ENCODE measurements at places on chromosomes 7 and 10.

- peak overlapping the region; percentile 80 for H3K4me3 ChIP-seq
- H3K36me3 ChIP-seq: peaks cover 10% of the 10 kb centered on the region
- DNase-seq: no peak
- H3K27ac ChIP-seq: no peak overlapping the region
- H3K4me1 ChIP-seq: peaks cover 6% of the 10 kb centered on the region
These were observed 786 bp downstream of the TAF3 start for GRCh38 chr10:7819121-7819460.

DNA sequence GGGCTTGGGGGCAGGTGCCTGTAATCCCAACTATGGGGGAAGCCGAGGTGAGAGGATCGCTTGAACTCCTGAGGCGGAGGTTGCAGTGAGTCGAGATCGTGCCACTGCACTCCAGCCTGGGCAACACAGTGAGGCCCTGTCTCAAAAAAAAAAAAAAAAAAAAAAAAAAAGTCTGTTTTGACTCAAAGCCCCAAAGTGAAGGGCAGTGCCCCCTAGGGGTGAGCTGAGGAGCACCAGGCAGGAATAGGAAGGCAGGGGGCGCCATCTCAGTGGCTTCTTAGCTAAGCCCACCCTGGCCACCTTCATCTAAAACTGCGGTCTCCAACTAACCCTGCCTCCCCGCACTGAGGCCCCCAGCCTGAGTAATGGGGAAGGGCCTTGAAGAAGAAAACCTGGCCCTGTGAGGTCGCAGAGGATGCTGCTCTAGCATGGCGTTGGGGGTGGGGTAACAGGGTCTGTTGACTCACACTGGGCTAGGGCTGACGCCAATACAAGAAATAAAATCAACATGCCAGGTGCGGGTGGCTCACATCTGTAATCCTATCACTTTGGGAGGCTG, 9.8 kb downstream of the PODXL start:
- DNase-seq: no peak
- no peaks in the 10 kb centered on the region for H3K27me3 ChIP-seq
- H3K4me1 ChIP-seq: peaks cover 15% of the 10 kb centered on the region
- H3K36me3 ChIP-seq: no peaks in the 10 kb centered on the region
- no peak overlapping the region for H3K27ac ChIP-seq

GRCh38 chr7:5638994-5639393, 142.5 kb downstream of the RNF216 start:
- H3K4me1 ChIP-seq: peaks cover 27% of the 10 kb centered on the region
- H3K27me3 ChIP-seq: no peaks in the 10 kb centered on the region
- peaks cover 25% of the 10 kb centered on the region for H3K36me3 ChIP-seq
- no peak overlapping the region for H3K27ac ChIP-seq

DNA sequence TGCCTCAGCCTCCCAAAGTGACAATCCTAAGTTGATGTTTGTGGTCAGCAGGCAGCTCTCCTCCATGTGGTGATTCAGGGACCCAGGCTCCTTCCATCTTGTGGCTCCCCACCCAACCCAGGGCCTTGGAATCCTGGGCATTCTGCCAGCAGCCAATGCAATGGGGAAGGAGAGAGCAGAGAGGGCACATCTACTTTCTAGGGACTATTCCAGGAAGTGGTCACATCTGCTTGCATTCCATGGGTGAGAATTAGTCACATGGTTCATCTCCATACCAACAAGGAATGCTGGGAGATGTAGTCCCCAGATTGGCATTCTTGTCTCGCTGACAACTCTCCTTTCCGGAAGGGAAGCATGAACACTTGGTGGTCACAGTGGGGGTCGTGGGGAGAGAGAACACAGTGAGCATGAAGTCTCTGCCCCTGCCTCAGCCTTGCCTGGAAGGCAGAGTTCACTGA, 9.9 kb upstream of the SRRM3 start:
- no peak for DNase-seq
- no peaks in the 10 kb centered on the region for H3K4me1 ChIP-seq
- no peaks in the 10 kb centered on the region for H3K36me3 ChIP-seq
- H3K4me3 ChIP-seq: no peak overlapping the region
- no peaks in the 10 kb centered on the region for H3K27me3 ChIP-seq

- no peak overlapping the region for H3K27ac ChIP-seq
- H3K27me3 ChIP-seq: no peaks in the 10 kb centered on the region
- H3K36me3 ChIP-seq: no peaks in the 10 kb centered on the region
- H3K4me3 ChIP-seq: no peak overlapping the region
- no peak for DNase-seq
These were observed 1057.5 kb downstream of the GATA3 start for GRCh38 chr10:9111976-9112375.

GRCh38 chr7:70153933-70154332, 555.7 kb downstream of the AUTS2 start:
- H3K27ac ChIP-seq: no peak overlapping the region
- H3K27me3 ChIP-seq: no peaks in the 10 kb centered on the region
- DNase-seq: no peak

DNA sequence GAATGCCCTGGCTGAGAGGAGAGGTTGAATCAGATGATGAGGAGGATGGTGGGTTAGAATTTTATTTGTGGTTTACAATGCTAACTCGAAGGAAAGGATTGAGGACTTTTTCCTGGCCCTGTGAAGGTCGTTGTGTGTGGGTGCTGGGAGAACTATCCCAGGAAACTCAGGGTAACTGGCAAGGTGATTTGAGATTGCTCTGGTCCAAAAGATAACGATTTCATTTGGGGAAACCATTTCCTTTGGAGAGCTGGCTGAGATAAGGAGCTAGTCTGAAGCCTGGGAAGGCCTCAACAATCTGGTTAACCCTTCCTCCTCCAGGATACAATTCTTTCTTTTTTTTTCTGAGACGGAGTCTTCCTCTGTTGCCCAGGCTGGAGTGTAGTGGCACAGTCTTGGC, 33.0 kb downstream of the HK1 start:
- H3K4me3 ChIP-seq: no peak overlapping the region
- no peak for DNase-seq
- H3K27me3 ChIP-seq: no peaks in the 10 kb centered on the region
- no peak overlapping the region for H3K27ac ChIP-seq
- no peaks in the 10 kb centered on the region for H3K36me3 ChIP-seq

- no peak overlapping the region for H3K27ac ChIP-seq
- DNase-seq: no peak
- no peaks in the 10 kb centered on the region for H3K27me3 ChIP-seq
- no peaks in the 10 kb centered on the region for H3K4me1 ChIP-seq
These were observed 630.7 kb upstream of the GRM3 start for GRCh38 chr7:86012971-86013370.

DNA sequence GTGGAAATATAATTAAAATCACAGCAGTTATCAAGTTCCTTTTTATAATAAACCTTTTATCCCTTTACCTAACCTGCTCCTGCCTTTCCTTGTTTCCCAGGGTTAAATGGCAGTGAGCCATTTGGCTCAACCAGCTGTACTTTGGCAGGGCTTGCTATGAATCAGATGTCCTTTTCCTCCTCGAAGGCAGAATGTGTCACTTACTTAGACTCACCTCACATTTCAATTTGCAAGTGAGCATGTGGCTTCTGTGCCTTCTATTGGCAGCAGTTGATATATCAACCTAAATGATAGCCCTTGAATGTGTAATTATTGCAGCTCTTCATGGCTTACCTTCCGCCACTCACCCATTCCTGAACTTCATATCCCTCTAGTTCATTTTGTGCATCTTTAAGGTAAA, 301.7 kb downstream of the CSTF2T start:
- no peak for DNase-seq
- no peaks in the 10 kb centered on the region for H3K27me3 ChIP-seq
- no peaks in the 10 kb centered on the region for H3K36me3 ChIP-seq

- H3K4me1 ChIP-seq: peaks cover 35% of the 10 kb centered on the region
- no peaks in the 10 kb centered on the region for H3K27me3 ChIP-seq
- no peak for DNase-seq
These were observed 70.8 kb upstream of the ASAH2 start for GRCh38 chr10:50322077-50322476.

DNA sequence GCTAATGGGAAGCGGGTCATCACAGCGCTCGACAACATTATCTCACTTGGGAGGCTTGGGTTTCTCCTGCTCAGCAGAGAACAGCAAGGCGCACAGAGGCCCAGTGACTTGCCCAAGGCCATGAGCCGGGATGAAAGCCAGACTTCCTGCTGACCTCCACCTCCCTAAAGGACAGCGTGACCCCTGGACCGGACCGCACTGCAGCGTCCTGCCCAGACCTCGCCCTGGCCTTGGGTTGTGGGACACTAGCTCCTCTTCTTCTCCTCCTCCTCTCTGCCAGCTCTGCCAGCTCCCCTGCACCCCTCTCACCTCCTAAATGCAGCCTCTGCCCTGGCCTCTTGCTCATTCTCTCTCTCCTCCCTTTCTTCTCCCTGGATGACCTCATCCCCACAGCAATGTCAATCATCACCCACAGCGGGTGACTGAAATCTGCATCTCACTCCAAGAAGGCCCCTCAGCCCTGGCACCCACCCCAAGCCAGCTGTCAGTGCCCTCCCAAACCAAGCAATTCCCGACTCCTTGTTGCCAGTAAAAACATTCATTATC, 19.4 kb downstream of the SPOCK2 start:
- no peak overlapping the region for H3K27ac ChIP-seq
- H3K36me3 ChIP-seq: no peaks in the 10 kb centered on the region
- H3K4me1 ChIP-seq: no peaks in the 10 kb centered on the region
- no peaks in the 10 kb centered on the region for H3K27me3 ChIP-seq
- no peak overlapping the region for H3K4me3 ChIP-seq
- DNase-seq: no peak

DNA sequence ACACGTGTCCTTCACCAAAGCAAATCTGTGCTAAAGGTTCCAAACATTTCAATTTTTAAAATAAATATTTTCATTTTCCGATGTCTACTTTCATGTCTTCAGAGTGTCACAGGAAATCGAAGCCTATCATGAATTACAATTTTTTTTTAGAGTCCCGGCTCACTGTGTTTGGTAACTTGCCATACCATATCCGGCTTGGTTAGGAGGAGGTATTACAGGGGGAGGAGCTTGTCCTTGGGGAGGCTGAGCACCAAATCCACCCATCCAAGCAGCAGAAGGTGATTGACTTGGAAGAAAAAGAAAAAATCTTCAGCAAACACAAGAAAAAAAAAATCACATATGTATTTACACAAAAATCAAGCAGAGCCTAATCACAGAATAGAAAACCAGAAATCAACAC, 21.3 kb downstream of the TIAL1 start:
- no peaks in the 10 kb centered on the region for H3K27me3 ChIP-seq
- no peak overlapping the region for H3K27ac ChIP-seq

- peak overlapping the region; percentile 60 for H3K27ac ChIP-seq
- H3K36me3 ChIP-seq: no peaks in the 10 kb centered on the region
- H3K4me1 ChIP-seq: peaks cover 13% of the 10 kb centered on the region
- H3K4me3 ChIP-seq: no peak overlapping the region
- DNase-seq: no peak
- no peaks in the 10 kb centered on the region for H3K27me3 ChIP-seq
These were observed 7.0 kb downstream of the PKD1L1 start for GRCh38 chr7:47941136-47941844.

GRCh38 chr10:119283387-119283786, 76.0 kb downstream of the GRK5 start:
- H3K4me1 ChIP-seq: no peaks in the 10 kb centered on the region
- no peak overlapping the region for H3K4me3 ChIP-seq
- no peaks in the 10 kb centered on the region for H3K27me3 ChIP-seq
- no peak for DNase-seq
- no peak overlapping the region for H3K27ac ChIP-seq
- no peaks in the 10 kb centered on the region for H3K36me3 ChIP-seq

- no peak overlapping the region for H3K4me3 ChIP-seq
- H3K27ac ChIP-seq: no peak overlapping the region
- DNase-seq: no peak
- H3K36me3 ChIP-seq: no peaks in the 10 kb centered on the region
These were observed 234.0 kb downstream of the ZMYND11 start for GRCh38 chr10:369221-369683.

GRCh38 chr10:97049670-97050069, 136.1 kb downstream of the SLIT1 start:
- no peaks in the 10 kb centered on the region for H3K36me3 ChIP-seq
- no peaks in the 10 kb centered on the region for H3K27me3 ChIP-seq
- H3K27ac ChIP-seq: no peak overlapping the region
- no peak overlapping the region for H3K4me3 ChIP-seq
